ENCODE measurements at places on chromosomes 16 and 17.

DNA sequence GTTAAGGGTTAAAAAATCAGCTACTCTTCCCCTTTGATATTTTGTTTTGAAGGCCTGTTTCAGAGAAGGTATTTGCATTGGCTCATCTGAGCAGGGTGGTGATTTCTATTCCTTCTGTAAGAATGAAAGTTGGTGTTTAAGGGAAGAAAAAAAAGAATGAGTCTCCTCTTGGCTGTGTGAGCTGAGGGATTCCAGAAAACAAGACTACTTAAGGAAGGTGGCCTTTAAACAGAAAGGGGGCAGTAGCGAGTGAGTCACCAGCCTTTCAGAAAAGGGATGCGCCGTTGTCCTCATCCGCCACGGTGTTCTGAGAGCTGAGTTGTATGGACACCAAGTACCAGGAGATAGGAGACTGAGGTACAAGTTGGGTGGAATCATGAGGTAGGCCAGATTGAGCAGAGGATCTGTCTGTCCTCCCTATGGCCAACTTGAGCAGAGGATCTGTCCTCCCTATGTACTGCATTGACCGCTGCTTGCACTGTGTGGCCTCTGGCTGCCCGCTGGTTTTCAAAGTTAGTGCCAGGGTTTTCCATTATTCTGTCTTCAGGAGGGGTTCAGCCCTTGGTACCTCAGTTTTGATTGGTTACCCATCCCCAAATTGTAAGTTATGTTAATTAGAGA, 8.2 kb downstream of the PRKCA start:
- DNase-seq: no peak

GRCh38 chr17:50359005-50359699, 13.2 kb downstream of the XYLT2 start:
- no peak for DNase-seq

- DNase-seq: no peak
Observed at GRCh38 chr17:80921159-80921558, 70.5 kb upstream of the CHMP6 start.

DNA sequence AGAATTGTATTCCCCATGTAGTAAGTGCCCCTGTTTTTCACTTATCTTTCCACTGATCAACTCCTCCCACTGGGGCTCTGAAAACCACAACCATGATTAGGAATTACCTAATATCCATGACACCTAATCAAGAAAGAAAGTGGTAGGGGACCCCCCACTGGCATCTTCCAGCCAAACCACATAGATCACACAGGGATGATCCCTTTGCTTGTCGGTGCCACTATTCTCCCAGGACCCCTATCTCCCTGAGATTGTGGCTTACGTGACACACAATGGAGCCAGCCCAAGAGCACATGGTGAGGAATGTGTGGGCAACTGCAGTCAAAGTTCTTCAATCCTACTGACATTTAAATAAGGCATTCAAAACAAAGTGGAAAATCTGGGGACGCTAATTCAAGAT, 17.6 kb upstream of the DNAH9 start:
- DNase-seq: no peak

- no peak for DNase-seq
Observed at GRCh38 chr17:79388556-79389295, 222.1 kb downstream of the RBFOX3 start.

GRCh38 chr17:1227917-1228780, 42.1 kb upstream of the BHLHA9 start:
- no peak for DNase-seq

DNA sequence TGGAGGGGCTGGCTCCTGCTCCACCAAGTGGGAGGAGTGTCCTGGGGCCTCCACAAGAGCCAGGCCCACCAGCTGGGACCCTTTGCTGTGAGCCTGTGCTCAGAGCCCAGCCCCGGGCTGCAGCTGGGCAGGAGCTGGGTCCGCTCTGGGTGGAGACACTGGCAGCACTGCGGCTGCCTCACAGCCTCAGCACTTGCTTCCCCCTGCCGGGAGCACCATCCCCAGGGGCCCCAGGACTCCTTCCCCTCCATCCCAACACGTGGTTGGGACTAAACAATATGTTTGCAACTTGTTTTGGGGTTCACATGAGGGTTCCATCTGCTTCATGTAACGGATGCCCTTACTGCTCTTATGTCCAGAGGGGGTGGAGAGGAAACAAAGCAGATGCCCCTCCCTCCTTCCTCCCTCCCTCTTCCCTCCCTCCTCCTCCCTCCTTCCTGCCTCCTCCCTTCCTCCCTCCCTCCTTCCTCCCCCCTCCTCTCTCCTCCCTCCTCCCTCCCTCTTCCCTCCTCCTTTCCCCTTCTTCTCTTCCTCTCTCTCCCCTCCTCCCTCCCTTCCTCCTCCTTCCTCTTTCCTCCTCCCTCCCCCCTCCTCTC, 16.3 kb upstream of the CBFA2T3 start:
- no peak for DNase-seq

DNA sequence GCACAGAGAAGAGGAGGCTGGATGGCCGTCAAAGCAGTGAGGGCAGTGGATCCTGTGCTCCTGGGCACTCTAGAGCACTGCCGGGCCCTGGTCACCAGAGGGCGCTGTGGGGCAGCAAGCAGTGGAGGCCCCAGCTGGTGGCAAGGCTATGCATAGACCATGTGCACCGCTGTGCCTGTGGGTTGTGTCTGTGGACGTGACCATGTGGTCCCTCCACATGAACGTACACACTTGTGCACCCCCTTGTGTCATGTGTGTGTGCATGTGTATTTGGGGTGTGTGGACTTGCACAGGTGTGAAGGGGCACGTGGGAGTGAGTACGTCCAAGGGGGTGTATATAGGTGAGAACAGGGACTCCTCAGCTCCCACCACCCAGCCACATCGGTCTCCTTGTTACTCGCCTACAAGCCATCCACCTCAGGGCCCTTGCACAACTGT, 4.4 kb upstream of the MAP2K3 start:
- peak; percentile 84 for DNase-seq

- no peak for DNase-seq
Observed at GRCh38 chr17:3796822-3797170, 4.2 kb downstream of the ITGAE start.

DNA sequence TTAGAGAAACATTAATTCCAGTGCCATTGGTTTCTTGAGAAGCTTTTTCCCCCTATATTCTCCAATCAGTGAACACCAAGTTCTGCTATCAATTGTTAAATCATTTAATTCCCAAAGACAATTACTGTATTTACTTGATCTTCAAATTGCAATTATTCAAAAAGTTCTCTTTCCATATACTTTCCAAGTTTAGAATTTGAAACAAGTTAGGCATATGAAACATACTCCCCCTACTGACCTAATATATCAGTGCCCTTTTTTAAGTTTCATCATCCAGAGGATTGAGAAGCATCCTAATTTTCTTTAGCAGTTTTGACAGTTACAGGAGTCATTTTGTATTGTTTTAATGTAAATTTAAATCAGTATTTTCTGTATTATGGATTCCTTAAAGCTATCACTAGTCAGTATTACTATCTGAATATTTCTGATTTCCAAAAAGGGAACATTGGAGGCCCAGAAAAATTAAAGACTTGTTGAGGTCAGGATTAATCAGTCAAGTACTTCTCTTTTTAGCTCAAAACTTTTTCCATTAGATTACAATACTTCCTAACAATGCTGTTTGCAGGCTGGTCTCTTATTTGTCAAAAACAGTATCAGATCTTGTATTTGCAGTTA, 16.3 kb downstream of the MEIOC start:
- no peak for DNase-seq

DNA sequence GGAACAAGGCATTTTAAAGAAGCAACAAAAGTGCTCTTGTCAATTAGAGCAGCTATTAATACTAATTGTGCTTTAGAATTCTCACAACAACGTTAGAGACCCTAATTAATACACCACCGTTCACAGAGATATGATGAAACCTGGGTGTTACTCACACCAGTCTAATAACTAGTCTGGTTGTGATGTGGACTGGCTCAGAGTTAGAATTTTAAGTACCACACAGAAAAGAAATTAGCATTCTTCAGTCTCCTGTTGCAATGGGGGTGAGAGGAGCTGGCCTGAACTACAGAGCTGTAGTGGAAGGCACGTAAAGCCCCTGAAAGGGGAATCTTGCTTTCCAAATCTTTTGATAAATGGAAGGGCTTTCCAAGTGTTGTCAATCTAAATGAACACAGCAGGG, 240.8 kb upstream of the TOX3 start:
- DNase-seq: no peak

GRCh38 chr16:9072806-9073341, 18.6 kb upstream of the HAPSTR1 start:
- no peak for DNase-seq

GRCh38 chr17:40648384-40648968, 858 bp upstream of the SMARCE1 start:
- no peak for DNase-seq

GRCh38 chr16:3174618-3175148, 13.3 kb upstream of the OR1F1 start:
- no peak for DNase-seq

- no peak for DNase-seq
Observed at GRCh38 chr17:40283662-40284061, 4.0 kb upstream of the CDC6 start.

- DNase-seq: no peak
Observed at GRCh38 chr16:82626791-82627261, at the start of gene CDH13. Gene CDH13 (plus strand): TSS chr16:82626969.

DNA sequence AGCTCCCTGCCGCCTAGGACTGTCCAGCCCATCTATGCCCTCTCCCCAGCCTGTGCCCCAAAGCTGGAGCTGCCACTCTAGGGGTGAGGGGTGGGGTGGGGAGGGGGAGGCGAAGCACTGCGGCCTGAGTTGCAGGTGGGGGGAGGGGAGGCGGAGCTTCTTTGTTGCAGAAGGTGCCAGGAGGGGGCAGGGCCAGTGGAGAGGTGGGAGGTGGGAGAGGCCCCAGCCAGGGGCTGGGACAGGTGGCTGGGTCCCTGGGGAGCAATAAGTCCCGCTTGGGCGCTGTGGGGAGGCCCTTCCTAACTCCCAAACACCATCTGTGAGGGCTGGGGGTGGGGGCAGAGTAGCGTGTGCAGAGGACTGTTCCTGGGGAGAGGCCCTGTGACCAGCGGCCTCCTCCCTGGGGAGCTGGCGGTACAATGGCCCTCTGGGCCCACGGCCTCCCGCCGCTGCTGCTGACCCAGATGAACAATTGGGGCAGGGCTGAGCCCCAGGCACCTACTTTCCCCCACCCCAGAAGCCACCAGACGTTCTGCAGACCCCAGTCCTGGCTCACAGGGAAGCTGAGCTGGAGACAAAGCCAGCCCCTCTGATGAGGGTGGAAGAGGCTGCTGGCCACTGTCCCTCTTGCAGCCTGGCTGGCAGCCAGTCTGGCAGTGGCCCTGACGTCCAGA, 2.2 kb upstream of the NTN3 start:
- no peak for DNase-seq

Measured in stimulated activated CD4-positive, alpha-beta T cell treated with anti-CD3 and anti-CD28 coated beads, Interleukin-1b, Interleukin-23, amount 100 ng/mL, for 1 hour (primary cell).